ENCODE measurements at places on chromosomes 5 and 9.

DNA sequence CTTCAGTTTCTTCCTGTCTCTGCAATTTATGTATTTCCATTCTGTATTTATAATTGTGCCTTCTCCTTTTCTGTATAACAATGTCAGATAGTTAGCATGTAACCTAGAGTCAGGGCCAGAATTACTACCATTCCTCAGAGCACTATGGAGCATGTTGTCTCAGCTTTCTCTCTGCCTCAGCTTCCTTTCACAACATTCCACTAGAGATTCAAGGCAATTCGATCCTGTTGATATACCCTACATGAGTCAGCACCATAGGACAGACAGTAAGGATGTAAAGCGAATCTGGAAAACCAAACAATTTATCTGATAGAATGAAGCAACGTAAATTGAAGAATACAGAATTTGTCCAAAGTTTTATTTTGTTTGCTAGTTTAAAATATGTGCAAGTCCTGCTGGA, 728.3 kb upstream of the SEMA6A start:
- DNase-seq, result no peak

DNA sequence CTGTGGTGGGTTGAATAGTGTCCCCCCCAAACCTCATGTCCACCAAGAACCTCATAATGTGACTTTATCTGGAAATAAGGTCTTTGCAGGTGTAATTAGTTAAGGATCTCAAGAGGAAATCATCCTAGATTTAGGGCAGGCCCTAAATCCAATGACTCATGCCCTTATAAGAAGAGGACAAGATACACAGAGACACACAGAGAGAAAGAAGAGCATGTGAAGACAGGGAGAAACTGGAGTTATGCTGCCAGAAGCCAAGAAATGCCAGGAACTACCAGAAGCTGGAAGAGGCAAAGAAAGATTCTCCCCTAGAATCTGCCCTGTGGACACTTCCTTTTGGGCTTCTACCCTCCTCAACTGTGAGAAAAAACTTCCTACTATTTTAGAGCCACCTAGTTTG, 8.8 kb downstream of the FAM13B start:
- DNase-seq, result no peak

GRCh38 chr5:146893991-146894390, 15.4 kb upstream of the PPP2R2B start:
- DNase-seq, result no peak

DNA sequence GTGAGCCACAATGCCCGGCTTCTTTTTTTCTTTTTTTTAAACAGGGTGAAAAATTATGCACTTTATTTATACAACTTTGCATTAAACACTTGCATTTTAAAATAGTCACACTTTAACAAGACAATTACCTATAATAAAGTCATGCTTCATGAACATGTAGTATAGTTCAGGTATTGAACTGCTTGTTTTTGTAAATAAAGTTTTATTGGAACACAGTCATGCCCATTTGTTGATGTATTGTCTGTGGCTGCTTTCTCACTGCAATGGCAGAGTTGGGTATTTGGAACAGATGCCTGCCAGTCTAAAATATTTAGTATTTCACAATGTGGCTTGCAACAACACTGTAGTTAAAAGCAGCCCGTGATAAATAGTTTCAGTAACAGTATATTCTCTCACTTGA, 32.8 kb upstream of the CCL21 start:
- DNase-seq, result no peak

DNA sequence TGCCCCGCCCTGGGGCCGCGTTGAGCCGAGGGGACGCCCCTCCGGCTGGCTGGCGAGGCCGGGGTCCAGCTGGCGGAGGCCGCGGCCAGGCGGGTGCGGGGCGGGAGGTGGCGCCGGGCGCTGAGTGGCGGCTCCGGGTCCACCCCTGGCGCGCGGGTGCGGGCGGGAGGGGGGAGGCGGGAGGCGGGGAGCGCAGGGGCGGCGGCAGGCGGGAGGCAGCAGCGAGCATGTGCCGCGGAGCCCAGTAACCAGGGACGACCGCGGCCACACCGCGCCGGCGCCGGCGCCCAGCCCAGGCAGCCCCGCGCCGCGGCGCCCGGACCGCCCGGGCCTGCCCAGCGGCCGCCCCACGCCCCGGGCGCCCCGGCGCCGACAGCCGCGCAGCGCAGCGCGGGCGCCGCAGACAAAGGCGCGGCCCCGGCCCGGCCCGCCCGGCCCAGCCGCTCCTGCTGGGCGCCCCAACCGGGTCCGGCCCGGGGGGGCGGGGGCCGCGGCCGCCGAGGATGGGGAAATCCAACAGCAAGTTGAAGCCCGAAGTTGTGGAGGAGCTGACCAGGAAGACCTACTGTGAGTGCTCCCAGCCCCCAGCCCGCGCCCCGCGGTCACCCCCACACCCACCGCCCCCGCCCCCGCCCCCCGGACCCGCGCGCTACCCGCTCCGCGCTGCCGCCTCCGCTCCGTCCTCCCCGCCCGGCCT, at the start of gene NCS1:
Gene NCS1 (plus strand): TSS at position 244 of the 697 bp plus-strand sequence. CDS start 260 bp downstream, at position 504.
- DNase-seq, result no peak

DNA sequence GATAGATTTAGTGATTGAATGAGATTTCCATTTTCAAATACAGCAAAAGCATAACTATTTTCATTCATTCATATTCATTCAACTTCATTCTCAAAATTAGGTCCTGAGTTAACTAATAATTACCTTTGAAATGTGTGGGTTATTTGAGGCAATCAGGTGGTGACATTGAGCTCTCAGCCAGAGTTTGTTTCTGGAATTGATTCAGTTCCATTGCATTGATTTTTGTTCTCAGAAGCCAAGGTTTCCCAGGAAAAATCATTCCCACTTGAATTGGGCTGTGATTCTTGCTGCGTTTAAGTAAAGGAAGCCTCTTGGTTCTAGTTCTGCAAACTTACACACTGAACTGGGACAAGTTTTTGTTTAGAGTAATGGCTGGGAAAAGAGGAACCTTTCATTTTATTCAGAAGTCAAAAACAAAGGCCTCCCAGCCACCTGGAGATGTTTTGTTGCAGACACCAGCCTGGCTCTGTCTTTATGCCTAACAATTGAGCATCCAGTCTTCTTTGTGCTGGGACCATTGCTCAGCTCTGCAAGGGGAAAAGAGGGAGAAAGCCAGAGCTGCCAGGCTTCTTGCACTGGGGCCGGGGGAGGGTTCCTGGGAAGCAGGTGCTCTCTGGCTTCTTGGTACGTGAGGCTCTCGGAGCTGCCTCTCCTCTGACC, 198.6 kb downstream of the TRIO start:
- no peak for DNase-seq

- no peak for DNase-seq
Measured at GRCh38 chr9:18906656-18907395, 126.2 kb downstream of the SAXO1 start.

DNA sequence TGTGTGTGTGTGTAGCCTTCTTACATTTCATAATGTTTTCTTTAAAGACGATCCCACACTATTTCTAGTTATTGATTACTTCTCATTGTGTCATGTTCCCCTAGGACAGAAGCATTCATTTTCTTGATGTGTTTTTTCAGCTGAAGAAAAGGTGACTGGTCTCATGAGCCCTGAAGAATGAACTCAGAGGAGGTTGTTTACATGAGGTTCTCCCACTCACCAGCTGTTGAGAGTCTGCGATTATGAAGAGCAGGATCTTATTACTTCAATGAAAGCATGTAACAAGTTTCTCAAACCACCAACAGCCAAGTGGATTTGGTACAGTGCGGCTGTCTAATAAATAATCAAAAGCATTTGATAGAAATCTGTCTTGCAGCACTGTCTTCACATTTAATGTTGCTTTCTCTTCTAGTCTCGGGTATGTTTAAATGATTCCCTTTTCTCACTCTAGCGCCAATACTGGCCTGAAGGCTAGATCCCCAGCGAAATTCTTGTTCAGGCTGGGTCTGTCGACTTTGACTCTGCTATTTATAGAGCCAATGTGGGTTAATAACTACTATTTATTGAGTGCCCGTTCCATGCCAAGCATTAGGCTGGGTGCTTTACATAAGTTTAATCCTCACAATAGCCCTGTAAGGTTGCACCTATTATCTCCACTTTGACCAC, 9.6 kb upstream of the FSD1L start:
- no peak for DNase-seq

DNA sequence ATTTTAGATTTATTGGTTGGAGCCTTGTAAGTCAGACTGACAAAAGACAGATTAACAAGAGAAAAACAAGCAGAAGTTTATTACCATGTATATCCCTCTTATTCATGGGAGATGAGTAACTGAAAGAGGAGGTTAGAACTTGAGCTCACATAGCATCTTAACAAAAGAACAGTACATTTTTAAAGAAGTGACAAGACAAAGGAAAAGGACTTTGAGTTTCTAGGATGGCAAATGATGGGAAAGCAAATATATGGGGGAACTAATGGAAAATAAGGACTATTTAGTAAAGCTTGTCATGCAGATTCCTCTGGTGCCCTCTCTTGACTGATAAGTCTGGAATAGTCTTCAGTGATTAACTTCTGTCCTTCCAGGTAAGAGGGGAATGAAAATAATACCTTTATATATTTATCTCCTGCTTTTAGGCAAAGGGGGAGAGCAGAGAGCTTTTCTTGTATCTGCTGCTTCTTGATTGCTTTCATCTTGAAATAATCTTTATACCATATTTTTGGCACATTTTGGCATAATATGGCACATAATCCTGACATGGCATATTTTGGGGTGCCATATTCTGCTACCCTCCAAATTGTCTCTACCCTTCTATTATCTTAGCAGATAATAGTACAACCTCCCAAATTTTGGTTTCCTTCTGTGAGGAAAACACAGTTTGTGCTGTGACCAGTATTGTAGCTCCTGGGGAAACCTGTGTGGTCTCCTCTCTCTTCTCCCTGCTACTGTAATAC, 206.8 kb downstream of the TMC1 start:
- DNase-seq, result no peak

- no peak for DNase-seq
Measured at GRCh38 chr5:166046956-166047355, 2244.5 kb upstream of the WWC1 start.

GRCh38 chr5:172189693-172190296, 1.8 kb upstream of the STK10 start:
- DNase-seq, result no peak

DNA sequence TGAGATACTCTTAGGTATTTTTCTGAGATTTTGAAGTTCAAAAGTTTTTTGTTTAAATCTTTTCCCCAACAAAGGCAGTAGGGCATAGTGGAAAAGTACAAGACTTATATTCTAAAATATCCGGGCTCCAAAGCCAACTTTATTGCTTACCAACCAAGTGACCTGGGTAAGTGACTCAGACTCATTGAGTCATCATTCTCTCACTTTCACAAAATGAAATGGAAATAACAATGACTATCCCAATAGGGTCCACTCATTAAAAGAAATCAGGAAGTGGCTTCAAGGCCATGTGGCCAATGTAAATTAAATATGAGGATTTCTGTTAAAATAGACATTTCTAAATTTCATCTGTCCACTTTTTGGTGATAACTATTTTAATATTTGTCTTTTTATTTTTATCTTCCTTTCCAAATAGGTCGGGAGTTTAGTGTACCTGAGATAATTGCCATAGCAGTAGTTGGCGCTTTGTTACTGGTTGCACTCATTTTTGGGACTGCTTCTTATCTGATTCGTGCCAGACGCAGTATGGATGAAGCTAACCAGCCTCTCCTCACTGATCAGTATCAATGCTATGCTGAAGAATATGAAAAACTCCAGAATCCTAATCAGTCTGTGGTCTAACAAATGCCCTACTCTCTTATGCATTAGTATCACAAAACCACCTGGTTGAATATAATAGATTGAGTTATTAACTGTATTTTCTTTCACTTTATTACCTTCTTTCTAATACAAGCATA, 15.5 kb downstream of the TYRP1 start:
- DNase-seq, result no peak

All from LNCaP clone FGC (cell line).